ENCODE measurements at places on chromosomes 3 and 15.
A peak's percentile ranks its signal among the peaks of the same experiment; 100 is the strongest.

GRCh38 chr3:140655678-140656077, 22.2 kb upstream of the TRIM42 start:
- DNase-seq = no peak

GRCh38 chr3:115084686-115085085, 62.4 kb downstream of the ZBTB20 start:
- peak; percentile 15 for DNase-seq

GRCh38 chr15:88250826-88251225, 5.7 kb downstream of the NTRK3 start:
- no peak for DNase-seq

- DNase-seq = peak; percentile 56
These were observed 604 bp downstream of the KCTD6 start for GRCh38 chr3:58492494-58492905.

- no peak for DNase-seq
These were observed 81.1 kb downstream of the NUP210 start for GRCh38 chr3:13338996-13339395.

- DNase-seq = peak; percentile 79
These were observed 11.2 kb upstream of the FAM174B start for GRCh38 chr15:92666780-92667179.

DNA sequence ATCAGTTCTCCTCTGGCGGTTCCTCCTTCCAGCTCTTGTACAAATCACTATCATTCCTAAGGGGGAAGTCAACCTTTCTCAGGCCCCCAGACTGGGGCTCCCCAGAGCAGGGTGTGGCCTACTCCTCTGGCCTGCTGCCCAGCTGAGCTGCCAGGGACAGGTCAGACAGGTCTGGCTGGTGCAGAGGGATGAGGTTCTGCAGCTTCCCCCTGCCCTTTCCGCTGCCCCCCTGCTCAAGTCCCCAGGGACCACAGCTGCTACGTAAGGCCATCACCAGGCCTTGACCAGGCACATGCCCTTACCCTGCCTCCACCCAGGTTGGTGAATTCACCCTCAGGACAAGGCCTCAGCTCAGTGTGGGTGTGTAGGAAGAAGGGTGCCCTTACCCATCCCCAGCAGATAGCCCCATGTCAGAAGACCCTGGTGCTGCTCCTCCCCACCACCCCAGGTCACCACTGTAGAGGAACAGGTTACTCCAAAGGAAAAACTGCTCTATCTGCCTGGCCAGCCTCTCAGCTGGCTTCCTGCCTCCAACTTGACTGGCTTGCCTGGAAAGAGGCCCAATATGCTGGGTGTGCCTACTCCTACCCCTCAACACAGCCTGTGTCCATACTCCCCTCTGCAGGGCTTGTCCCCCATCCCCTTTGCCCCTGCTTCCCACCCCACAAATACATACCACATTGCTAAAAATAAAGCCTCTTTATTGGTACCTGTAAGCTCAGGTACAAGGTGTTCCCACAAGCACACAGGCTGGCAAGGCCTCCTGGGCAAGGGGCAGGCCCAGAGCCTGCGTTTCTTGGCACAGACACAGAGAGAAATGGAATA, 12.0 kb downstream of the CSRNP1 start:
- DNase-seq = peak; percentile 55

- peak; percentile 21 for DNase-seq
These were observed 222.2 kb upstream of the BHLHE40 start for GRCh38 chr3:4756855-4757574.

DNA sequence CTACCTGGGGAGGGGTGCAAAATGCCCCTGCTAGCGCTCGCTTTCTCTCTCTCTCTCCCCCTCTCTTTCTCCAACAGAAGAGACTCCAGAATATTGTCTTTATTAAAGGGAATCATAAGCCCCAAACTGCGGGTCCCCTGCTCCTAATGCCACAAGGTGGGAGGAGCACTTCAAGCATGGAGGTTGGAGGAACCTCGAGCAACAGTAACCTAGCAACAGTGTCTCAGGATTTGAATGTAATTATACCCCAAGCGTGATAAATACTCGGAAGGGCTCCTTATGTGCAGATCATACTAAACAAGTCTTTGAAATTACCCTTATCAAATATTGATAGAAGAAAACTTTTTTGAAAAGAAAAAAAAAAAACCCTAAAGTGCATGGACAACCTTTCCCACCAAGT, 582.2 kb upstream of the PPP2R3A start:
- peak; percentile 2 for DNase-seq

DNA sequence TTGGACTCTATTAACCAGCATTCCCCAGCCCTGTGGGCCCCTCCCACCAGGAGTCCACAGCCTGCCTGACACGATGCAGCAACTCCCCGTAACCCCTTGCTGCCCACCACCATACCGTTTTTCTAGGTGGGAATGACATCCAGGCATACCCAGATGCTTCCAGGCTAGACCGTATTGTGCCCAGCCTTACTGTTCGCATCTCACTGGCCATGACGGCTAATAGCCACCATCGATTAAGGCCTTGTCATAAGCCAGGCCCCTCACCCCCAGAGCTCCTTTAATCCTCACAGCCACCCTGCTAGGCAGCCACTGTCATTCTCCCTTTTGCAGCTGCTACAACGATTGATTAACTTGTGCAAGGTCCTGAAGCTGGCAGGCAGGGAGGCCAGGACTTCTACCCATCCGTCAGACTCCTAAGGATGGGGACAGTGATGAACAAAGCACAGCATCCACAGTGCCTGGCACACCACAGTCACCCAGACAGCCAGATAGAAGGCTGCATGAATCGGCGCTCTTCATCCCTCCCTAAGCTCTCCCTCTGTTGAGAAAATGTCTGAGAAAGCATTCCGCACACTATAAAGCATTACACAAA, 60.0 kb upstream of the FLNB start:
- DNase-seq = no peak

- peak; percentile 95 for DNase-seq
These were observed at the start of gene SCG5 for GRCh38 chr15:32641517-32642059. Gene SCG5 (plus strand): TSS chr15:32641710. CDS start chr15:32643593, 1,883 bp downstream.

- peak; percentile 0 for DNase-seq
These were observed 29.5 kb downstream of the CTDSPL start for GRCh38 chr3:37891227-37891626.

- DNase-seq = no peak
These were observed 117.2 kb downstream of the TJP1 start for GRCh38 chr15:29704950-29705597.

GRCh38 chr3:36480911-36481648, 100.8 kb downstream of the STAC start:
- DNase-seq = no peak

DNA sequence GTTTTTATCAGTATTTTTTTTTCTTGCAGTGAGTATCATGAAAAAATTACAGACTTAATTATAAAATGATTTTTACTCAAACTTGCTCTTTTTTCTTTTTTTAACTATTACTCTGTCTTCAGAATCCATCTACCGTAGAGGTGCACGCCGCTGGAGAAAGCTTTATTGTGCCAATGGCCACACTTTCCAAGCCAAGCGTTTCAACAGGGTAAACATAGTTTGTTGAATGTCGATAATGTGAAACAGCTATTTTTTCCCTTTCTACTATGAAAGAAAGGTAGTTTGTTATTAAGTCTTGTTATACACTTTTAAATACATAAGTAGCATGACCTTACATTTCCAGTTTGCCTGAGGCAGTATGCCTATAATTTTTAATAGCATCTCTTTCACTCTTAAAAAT, 45.6 kb downstream of the PRKCI start:
- peak; percentile 92 for DNase-seq

DNA sequence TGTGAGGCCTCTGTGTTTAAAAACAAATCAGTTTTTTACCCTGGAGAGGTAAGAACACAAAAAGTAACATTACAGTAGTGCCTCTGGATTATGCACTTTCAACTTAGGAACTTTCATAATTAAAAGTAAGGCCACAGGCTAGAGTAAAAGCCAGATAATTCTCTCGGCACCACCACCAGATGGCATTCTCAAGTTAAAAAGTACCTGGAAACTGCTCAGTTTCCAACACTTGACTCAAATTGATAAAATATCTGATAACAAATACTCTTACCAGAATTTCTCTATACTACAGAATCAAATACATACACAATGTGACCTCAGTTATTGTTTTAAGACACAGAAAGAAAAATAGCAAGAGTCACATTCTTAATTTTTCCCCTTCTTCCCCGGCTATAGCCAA, 19.9 kb downstream of the SPICE1 start:
- peak; percentile 22 for DNase-seq

- peak; percentile 62 for DNase-seq
These were observed 488 bp downstream of the THSD4 start for GRCh38 chr15:71115567-71116351.

GRCh38 chr3:177512945-177513814, 315.9 kb upstream of the TBL1XR1 start:
- no peak for DNase-seq

DNA sequence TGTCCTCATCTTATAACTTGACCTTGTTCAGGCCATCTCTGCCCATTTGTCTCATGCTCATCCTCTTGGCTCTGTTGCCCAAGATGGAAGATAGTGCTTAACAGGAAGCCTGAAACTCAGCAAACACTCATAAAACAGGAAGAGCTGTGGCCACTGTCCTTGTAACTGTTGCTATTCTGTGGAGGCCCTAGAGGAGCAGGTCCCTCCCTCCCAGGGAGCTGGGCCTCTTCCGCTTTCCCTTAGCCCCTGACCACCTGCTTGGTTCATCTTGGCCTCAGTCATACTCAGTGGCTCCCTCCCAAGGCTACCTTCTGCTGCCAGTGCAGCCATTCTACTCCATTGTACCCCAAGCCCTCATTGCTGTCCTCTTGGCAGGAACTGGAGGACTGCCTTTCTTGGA, 3.5 kb downstream of the MAPKAPK3 start:
- no peak for DNase-seq

DNA sequence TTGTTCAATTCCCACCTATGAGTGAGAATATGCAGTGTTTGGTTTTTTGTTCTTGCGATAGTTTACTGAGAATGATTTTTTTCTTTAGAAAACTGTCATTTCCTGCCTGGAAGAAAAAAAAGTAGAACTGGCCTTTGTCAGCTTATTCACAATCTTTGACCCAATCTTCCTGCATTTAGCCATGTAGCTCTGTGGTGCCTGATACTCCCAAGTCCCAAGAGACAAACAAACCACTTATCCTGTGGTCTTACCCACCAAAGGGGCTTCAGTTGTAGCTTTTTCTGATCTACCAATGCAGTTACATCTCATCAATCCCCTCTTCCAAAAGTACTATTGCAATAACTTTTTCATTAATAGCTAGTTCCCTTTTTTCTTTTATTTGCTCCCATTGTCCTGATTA, 444.6 kb downstream of the GRM7 start:
- DNase-seq = no peak

DNA sequence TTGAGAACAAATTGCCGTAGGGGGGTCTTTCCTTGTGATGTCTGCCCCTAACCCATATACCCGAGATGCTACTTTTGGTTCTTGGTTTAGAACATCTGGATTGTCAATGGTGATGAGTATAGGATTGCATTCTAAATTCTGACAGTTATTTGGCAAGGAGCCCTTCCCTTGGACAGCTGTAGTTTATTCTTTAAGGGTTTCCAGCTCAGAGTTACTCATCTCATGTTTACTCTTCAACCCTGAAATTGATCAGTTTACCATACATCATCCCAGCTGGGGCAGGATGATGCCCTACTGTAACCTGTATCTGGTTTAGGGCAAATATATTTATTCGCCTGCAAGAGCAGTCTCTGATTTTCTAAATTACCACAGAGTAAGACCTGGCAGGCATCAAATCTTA, 85.7 kb upstream of the XCR1 start:
- DNase-seq = no peak

GRCh38 chr3:24492971-24493551, 1.6 kb downstream of the THRB start:
- peak; percentile 8 for DNase-seq

DNA sequence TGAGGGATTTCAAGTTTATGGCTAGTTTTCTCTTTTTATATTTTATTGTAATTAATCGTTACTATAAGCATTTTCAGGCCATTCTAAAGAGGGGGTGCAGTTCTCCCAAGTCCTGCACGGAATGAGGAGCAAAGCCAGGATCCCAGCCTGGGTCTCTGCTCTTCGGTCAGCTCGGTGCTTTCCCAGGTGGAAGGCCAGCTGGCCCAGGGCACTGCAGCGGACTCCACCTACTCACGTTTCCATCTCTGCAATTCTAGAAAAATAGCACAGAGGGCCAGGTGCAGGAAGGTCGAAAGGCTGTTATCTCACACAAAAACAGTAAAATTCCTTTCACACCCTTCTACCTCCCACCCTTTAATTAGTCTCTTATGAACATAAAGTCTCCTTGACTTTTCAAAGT, 59.5 kb upstream of the HES1 start:
- no peak for DNase-seq

DNA sequence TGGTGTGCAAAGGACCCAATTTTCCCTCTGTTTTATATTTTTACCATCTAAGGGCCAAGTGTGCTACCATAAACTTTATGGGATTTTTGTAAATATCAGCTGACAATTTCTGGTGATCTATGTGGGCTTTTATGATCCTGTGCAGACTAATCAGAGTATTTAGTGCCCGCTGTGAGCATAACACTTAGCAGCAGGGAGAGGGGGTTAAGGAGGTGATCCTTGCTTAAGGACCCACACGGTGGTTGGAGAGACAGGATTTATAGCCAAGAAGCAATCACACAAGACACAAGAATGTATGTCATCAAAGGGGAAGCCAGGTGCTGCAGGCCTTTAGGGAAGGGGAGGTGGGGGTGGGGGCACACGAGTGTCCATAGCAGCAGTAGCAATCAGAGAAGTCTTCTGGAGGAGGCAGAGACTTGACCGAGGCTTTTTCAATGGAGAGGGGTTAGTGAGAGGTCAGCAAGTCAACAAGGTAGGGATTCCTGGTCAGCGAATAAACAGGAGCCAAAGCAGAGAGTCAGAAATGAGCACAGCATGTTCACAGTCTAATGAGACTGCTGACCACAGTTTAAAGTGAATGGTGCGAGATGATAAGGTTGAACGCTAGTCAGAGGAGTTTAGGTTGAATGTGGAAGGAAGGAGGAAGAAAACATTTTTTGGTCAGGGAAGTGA, 4.5 kb upstream of the CACNA1D start:
- peak; percentile 69 for DNase-seq

DNA sequence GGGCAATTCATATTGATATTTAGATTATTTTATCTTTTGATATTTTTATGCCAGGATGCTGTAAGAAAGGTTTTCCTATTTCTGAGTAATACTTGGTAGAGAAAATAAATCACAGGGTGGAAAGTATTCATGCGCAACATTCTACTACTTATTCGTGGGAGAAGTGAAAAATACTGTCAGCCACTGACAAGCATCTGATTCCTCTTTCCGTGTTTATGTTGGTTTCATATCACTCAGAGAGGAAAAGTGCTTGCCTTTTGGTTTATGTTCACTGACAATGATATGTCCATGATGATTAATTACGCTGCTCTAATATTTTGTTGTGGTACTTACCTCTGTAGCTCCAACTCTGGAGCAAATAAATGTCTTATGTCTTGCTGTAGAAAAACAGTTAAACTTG, 429.4 kb downstream of the EDEM1 start:
- DNase-seq = no peak

DNA sequence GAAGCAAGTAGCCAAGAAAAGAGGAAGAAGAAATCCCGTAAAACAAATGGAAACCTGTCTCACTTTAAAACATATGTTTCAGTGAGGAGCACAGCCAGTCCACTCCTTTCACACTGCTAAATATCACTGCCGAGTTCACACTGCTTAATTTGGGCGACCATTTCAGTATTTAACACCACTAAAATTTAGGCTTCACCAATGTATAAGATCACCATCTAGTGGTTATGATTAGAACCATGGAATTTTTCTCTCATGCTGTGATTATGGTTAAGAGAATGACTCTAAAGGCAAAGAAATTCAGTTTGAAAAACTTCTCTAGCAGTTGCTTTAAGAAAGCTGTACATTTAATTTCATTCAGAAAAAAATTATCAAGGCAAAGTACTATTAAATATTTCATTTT, 16.6 kb downstream of the SLC4A7 start:
- DNase-seq = peak; percentile 73

- DNase-seq = peak; percentile 99
These were observed 53.0 kb upstream of the CA12 start for GRCh38 chr15:63434576-63435186.
